ENCODE measurements at places on chromosomes 4 and X.
A peak's percentile ranks its signal among the peaks of the same experiment; 100 is the strongest.

GRCh38 chr4:105808030-105808749 is 87.1 kb upstream of the NPNT start:
- no peak for DNase-seq

- no peak for DNase-seq
These were observed 36.0 kb downstream of the IRF2 start for GRCh38 chr4:184438375-184438774.

- DNase-seq, result peak; percentile 31
These were observed 110.9 kb upstream of the ANK2 start for GRCh38 chr4:112938461-112939058.

DNA sequence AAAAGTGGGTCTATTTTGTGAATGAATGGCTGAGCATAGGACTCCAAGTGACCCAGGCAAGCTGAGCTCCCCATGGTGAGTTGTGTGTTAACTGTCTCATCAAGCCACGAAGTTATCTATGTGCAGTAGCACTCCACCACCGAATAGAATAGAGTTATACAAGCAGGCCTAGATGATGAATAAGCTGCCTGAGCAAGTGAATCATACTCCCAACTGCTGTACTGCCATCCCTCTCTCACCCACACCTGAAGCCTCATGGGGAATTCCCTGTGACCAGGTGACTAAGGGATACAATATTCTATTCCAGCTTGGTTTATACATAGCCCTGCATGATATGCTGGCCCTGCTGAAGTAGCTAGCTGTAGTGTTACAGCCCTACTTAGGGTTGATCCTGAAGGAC is 38.7 kb downstream of the KDM5C start:
- DNase-seq, result no peak

DNA sequence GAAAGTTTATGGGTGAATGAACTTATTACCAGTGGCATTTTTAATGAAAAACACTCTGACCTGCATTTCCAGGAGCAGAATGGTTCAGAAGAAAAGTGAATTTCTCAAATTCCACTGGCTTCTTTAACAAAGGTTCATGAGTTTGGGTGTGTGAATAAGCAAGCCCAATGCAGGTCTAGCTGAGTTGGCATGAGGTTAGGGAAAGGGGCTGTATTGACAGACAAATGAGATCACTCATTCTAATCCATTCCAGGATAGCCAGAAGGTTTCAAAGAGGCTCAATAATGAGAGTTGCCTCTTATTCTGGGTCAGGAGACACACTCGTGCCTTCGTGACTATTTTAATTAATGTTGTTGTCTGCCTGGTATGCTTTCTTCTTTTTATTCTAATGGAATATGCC is 43.7 kb upstream of the NPY2R start:
- no peak for DNase-seq
